ENCODE measurements at places on chromosomes 5 and 9.

GRCh38 chr9:99092643-99093491 is 12.0 kb upstream of the TGFBR1 start:
- no peak for DNase-seq

GRCh38 chr5:179240561-179240960 is 104.7 kb downstream of the ADAMTS2 start:
- DNase-seq: no peak

GRCh38 chr5:29795096-29795652 is 1398.3 kb upstream of the CDH6 start:
- no peak for DNase-seq

- no peak for DNase-seq
These were observed 586.4 kb downstream of the TAF11L14 start for GRCh38 chr5:18220631-18221030.

- DNase-seq: peak; percentile 44
These were observed 90.4 kb downstream of the ZNF608 start for GRCh38 chr5:124655921-124656511.
